ENCODE measurements at places on chromosomes 3 and 15.

DNA sequence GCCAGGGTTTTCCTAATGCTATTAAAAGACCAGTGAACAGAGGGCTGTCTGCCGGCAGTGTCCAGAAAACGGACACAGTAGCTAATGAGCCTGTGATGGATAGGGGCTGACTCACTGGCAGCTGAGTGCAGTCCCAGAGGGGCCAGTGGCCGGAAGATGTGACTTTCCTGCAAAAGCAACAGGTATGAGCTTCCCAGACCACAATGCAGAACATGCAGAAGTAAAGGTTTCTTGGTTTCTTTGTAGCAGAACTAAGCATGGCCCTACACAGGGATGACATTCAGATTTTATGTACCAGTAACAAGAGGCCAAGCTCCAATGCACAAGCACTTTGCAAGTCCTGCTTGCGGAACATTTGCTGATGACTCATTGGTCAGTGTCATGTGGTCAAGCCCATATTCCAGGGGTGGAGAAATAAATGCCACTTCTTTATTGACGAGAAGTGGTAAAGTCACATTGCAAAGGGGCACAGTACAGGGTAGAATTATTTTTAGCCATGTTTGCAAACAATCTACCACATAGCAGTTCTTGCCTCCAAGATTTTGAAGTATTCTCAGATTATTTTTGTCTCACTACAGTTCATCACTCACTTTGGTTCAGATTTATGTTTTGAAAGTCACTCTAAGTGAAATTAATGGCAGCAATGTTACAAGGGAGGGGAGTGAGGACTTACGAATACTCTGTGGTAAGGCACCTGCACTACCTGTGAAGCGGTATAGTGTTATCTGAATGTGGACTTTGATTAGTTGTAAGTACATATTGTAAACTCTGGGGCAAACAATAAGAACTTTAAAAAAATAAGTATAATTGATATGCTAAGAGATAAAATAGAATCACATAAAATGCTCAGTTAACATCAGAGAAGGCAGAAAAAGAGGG lies 263.3 kb downstream of the ABHD5 start:
- no peak for DNase-seq

GRCh38 chr3:170713653-170714052 lies 127.8 kb upstream of the SLC7A14 start:
- no peak for DNase-seq

- DNase-seq = no peak
Observed at GRCh38 chr15:90765966-90766365, 48.8 kb downstream of the BLM start.

DNA sequence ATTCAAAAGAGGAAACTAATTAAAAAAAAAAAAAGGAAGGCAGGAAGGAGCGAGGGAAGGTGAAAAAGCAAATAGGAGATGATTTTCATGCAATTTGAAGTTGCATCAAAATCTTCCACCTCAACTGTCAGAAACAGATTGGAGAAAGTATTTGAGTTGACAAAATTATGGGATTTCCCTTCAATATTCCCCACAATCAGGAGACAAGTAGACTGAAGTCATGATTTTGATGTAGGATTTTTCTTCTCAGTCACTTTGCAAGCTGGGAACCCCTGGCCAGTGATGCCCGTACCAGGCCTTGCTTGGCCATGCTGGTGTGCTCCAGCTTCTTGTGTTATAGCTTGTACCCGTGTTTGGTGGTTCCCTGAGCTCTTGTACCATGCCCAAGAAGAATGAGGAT lies 854.5 kb upstream of the CFAP20DC start:
- DNase-seq = no peak

DNA sequence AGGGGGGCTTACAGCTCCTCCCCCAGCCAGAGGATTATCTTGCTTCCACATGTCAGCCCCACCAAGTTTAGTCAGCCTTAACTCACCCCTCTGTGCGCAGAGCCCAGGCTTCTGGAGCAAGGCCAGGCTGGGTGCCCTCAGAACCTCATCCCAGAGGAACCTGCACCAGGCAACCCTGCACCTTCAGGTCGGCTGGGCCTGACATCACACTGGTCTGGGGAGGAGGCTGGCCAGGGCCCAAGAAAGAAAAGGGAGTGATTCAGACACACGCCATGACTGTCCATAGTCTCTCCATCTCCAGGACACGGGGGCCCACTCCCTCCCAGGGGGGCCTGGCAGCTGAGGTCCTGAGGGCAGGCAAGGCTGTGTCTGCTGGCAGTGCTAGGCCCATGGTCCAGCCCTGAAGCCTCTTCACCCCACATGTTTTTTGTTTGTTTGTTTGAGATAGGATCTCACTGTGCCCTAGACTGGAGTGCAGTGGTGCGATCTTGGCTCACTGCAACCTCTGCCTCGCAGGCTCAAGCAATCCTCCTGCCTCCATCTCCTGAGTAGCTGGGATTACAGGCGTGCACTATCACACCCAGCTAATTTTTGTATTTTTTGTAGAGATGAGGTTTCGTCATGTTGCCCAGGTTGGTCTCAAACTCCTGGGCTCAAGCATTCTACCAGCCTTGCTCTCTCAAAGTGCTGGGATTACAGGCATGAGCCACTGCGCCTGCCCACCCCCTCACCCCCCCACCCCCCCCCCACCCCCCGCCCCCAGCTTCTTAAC lies 11.1 kb downstream of the TNK2 start:
- DNase-seq = no peak

Data from cortex of kidney (tissue), 1 donor.